ENCODE measurements at places on chromosomes 13 and 19.
A peak's percentile ranks its signal among the peaks of the same experiment; 100 is the strongest.

DNA sequence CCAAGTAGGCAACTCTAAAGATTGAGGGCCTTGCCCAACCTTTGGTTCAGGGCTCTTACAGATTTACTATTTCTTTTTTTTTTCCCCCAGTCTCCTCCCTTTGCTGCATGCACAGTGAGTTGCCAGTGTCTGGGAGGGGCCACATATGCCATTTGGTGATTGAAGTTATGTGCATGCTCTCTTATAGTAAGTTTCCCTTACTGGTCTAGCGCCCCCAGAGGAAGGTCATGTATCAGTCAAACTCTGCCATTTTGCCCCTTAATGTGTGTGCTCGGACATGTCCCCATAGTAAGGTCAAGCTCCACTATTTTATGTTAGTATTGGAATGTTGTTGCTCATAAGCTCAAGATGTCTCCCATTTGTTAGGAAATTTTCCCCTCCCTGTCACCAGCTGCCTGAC lies 1138.0 kb upstream of the SLC10A2 start:
- no peak for DNase-seq
- H3K4me3 ChIP-seq = no peak overlapping the region
- H3K27me3 ChIP-seq = no peaks in the 10 kb centered on the region

- DNase-seq = no peak
- H3K36me3 ChIP-seq = peaks cover 8% of the 10 kb centered on the region
These were observed 1.1 kb upstream of the TMTC4 start for GRCh38 chr13:100675661-100676129.

DNA sequence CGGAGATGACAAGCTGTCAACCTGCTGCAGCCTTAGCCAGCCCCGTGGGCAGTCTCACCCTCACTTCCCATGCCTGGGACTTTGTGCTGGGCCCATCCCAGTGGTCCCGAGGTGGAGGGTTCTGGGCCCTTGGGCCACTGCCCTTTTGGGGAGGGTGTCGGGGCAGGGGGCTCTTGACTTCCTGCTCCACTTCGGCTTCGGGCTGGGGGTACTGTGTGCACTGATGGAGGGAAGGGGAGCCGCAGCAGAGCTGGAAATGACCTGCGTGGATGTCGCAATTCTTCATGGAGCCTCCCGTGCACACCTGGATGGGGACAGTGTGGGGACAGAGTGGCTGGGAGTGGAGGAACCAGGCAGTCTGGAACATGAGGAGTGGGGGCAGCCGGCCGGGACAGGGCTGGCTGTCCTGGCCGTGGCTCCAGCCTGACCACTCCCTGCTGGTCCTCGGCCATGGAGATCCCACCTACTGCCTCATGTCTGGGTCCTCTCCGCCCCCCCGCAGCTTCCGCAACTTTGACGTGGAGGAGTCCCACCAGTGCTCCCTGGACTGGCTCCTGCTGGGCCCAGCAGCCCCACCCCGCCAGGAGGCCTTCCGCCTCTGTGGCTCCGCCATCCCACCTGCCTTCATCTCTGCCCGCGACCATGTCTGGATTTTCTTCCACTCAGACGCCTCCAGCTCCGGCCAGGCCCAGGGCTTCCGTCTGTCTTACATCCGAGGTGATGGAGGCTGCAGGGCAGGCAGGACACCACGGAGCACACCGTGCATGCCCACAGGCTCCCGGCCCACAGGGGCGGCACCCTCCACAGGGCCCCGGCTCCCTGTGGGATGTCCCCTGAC lies 10.2 kb downstream of the LRP3 start:
- no peak overlapping the region for H3K4me3 ChIP-seq
- H3K36me3 ChIP-seq = no peaks in the 10 kb centered on the region
- H3K27me3 ChIP-seq = no peaks in the 10 kb centered on the region

GRCh38 chr19:29695765-29696564 lies 19.1 kb downstream of the C19orf12 start:
- H3K27me3 ChIP-seq = no peaks in the 10 kb centered on the region
- H3K4me1 ChIP-seq = no peaks in the 10 kb centered on the region
- H3K4me3 ChIP-seq = no peak overlapping the region

GRCh38 chr19:13018035-13018914 lies 23.0 kb downstream of the NFIX start:
- no peaks in the 10 kb centered on the region for H3K36me3 ChIP-seq
- H3K27me3 ChIP-seq = peaks cover 2% of the 10 kb centered on the region
- DNase-seq = no peak
- peaks cover 3% of the 10 kb centered on the region for H3K4me1 ChIP-seq

- no peak overlapping the region for H3K27ac ChIP-seq
- no peaks in the 10 kb centered on the region for H3K27me3 ChIP-seq
- no peak overlapping the region for H3K4me3 ChIP-seq
- peaks cover 27% of the 10 kb centered on the region for H3K36me3 ChIP-seq
- H3K4me1 ChIP-seq = no peaks in the 10 kb centered on the region
These were observed 157.5 kb downstream of the RGCC start for GRCh38 chr13:41614671-41615527.

DNA sequence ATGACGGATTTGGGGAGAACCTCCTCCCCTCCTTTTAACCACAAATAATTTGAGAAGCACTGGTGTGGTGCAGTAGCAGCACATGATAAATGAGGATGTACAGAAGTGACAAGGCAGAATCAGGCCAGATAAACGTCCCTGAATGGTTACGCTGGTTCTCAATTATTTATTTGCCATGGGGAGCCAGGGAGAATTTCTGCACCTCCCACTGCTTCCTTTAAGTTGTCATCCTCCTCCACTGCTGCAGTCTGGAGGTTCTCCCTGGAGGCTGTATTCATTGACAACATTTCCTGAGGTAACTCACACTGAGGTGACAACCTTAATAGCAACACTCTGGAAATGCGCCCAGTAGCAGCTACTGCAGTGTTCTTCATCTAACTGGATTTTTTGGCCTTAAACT lies 308.9 kb upstream of the SLITRK1 start:
- H3K4me1 ChIP-seq = no peaks in the 10 kb centered on the region
- H3K27me3 ChIP-seq = no peaks in the 10 kb centered on the region
- no peak overlapping the region for H3K4me3 ChIP-seq
- no peak for DNase-seq

DNA sequence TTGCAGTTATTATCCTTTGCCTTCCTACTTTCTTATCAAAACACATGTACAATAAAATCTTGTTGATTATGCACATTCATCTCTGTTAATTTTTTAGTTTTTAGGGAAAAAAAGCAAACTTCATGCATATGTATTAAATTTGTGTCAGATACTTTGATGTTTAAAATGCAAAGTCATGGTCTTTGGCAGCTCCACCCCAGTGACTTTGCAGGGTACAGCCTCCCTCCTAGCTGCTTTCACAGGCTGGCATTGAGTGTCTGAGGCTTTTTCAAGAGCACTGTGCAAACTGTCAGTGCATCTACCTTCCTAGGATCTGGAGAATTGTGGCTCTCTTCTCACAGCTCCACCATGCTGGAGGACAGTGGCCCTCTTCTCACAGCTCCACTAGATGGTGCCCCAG lies 1988.1 kb upstream of the PCDH20 start:
- no peaks in the 10 kb centered on the region for H3K36me3 ChIP-seq
- no peaks in the 10 kb centered on the region for H3K4me1 ChIP-seq
- no peak overlapping the region for H3K4me3 ChIP-seq
- no peak for DNase-seq
- H3K27me3 ChIP-seq = no peaks in the 10 kb centered on the region

- peak overlapping the region; percentile 60 for H3K4me3 ChIP-seq
- DNase-seq = peak; percentile 52
- peaks cover 43% of the 10 kb centered on the region for H3K4me1 ChIP-seq
- H3K27me3 ChIP-seq = no peaks in the 10 kb centered on the region
These were observed 44.9 kb downstream of the ZNF611 start for GRCh38 chr19:52689843-52690368.

- no peak for DNase-seq
- no peaks in the 10 kb centered on the region for H3K27me3 ChIP-seq
- no peak overlapping the region for H3K4me3 ChIP-seq
- no peak overlapping the region for H3K27ac ChIP-seq
- no peaks in the 10 kb centered on the region for H3K4me1 ChIP-seq
These were observed 207.8 kb downstream of the DCLK1 start for GRCh38 chr13:35923347-35923746.

DNA sequence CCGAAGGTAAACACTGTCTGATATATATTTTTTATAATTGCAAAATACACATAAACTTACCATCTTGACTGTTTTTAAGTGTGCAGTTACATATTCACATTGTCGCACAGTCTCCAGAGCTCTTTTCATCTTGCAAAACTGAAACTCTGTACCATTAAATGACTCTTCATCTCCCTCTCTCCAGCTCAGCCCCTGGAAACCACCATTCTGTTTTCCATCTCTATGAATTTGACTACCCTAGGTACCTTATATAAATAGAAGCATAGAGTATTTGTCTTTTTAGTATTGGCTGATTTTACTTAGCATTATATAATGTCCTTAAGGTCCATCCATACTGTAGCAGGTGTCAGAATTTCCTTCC lies 45.8 kb downstream of the LRCH1 start:
- no peaks in the 10 kb centered on the region for H3K4me1 ChIP-seq
- H3K27ac ChIP-seq = no peak overlapping the region

DNA sequence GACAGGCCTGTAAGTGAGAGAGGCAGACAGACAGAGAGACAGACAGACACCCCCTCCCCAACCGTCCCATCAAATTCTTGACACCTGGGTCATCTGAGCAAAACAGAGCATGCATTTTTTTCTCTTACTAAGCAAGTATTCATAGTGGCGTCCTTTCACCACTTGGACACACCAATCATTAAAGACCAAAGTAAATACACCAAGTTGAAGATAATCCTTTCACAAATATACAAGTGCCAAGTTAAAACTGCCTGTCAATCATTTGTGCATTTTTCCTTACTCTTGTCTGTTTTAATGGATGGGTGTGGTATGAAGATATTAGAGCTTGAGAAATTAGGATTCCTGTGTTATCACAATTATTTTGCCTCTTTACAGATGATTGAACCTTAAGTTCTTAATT lies 337.3 kb downstream of the ATP8A2 start:
- no peak overlapping the region for H3K27ac ChIP-seq
- no peaks in the 10 kb centered on the region for H3K36me3 ChIP-seq
- no peaks in the 10 kb centered on the region for H3K27me3 ChIP-seq
- no peak overlapping the region for H3K4me3 ChIP-seq
- no peak for DNase-seq

DNA sequence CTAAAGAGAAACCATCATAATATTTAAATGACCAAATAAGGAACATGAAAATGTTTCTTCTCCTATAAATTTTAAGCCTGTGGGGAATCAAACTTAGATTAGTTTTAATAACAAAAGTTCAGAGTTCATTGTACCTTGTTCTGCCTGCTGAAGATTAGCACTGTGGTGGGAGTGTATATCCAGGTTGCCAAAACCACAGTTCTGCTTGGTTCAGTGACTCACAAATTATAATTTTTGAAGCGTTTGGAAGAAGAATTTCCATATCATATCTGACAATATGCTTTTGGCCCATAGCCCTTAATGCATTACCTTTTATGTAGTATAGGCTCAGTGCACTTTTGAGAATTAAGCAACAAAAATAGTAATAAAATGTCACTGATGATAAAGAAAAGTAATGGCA lies 545.2 kb downstream of the GPC6 start:
- no peaks in the 10 kb centered on the region for H3K4me1 ChIP-seq
- no peaks in the 10 kb centered on the region for H3K36me3 ChIP-seq
- H3K27me3 ChIP-seq = no peaks in the 10 kb centered on the region
- H3K4me3 ChIP-seq = no peak overlapping the region

DNA sequence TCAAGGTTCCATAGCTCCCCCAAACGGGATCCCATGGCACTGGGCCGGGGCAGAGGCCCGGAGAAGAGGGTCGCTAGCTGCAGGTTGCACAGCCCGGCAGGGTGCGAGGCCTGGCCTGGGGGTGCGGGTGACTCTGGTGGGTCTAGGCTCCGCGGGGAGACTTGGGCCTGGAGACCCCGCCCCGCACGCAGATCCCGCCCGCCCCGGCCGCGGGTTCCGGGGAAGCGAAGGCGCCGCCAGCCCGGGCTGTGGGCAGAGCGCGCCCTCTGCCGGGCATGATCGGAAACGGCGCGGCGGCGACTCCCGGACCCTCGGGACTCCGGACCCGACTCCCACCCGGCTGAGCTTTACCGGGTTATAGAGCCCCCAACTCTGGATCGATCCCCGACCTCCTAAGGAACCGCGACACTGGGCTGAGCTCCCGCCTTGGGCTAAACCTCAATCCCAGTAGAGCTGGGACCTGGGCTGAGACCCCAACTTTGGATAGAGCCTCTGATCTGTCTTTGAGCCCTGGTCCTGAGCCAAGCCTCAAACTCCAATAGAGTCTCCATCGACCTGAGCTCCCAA lies 3.1 kb upstream of the TNFAIP8L1 start:
- H3K27ac ChIP-seq = peak overlapping the region; percentile 75
- H3K27me3 ChIP-seq = no peaks in the 10 kb centered on the region
- peaks cover 40% of the 10 kb centered on the region for H3K4me1 ChIP-seq

GRCh38 chr19:12799742-12800465 lies 1.7 kb downstream of the PRDX2 start:
- DNase-seq = no peak
- H3K4me1 ChIP-seq = peaks cover 13% of the 10 kb centered on the region
- H3K4me3 ChIP-seq = no peak overlapping the region
- H3K36me3 ChIP-seq = no peaks in the 10 kb centered on the region
- H3K27me3 ChIP-seq = no peaks in the 10 kb centered on the region
- H3K27ac ChIP-seq = no peak overlapping the region

DNA sequence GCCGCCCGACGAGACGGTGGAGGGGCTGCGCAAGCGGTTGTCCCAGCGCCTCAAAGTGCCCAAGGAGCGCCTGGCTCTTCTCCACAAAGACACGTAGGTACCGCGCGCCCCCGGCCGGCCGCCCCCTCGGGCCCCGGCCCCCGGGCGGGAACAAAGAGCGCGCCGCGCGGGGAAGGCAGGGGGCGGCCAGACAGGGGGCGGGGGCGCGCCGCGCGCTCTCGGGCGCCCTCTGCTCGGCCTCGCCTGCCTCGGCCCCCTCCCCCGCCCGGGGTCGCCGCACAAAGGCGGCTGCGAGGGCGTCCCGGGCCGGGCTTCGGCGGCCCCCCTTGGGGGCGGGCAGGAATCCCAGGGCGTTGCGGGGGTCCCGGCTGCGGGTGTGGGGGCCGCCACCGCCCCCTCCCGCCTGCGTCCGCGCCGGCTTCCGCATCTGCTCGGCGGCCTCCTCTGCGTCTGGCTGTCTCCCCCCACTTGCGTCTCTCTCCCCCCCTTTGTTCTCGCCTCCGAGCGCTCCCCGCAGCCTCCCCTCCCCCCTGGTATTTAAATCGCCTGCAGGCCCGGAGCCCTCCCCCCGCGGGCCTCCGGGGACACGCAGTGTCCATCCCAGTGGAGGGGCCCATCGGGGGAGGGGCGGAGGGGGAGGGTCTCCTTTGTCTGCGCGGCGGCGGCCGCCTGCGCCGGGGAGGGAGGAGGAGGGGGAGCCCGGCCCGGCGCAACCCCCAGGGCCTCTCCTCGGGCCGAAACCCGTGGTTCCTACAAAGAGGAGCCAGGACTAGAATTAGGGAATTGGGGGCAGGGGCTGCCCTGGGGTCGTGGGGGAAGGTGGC lies 2.3 kb downstream of the MIDN start:
- H3K4me1 ChIP-seq = peaks cover 47% of the 10 kb centered on the region

DNA sequence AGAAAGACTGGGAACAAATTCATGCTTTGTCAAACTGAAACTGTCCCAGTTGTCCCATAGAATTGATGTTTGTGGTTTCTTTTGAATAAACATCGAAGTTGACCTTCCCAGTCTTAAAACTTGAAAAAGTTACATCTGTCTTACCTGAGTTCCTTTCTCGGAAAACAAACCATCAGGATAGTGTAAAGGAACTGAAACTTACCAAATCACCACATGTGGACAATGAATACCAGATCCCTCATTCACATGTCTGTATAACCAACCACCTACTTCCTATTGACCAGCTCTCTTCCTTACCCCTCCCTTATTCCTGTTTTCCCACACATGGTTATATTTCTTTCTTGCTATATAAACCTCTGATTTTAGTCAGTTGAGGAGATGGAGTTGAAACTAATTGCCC lies 791.7 kb upstream of the PCDH20 start:
- H3K27me3 ChIP-seq = no peaks in the 10 kb centered on the region
- H3K27ac ChIP-seq = no peak overlapping the region
- no peak for DNase-seq
- no peak overlapping the region for H3K4me3 ChIP-seq
- no peaks in the 10 kb centered on the region for H3K4me1 ChIP-seq
- no peaks in the 10 kb centered on the region for H3K36me3 ChIP-seq

Data from DND-41 (cell line).